Ovary (tissue), 10 donors: ENCODE measurements at places on chromosomes 16 and 17. TPM values are rescaled to one million over a fixed set of nuclear protein-coding genes. Genes with fewer than 3 reads are reported as not detected.

MYO15B gene
- total RNA-seq = 216 TPM

DNA sequence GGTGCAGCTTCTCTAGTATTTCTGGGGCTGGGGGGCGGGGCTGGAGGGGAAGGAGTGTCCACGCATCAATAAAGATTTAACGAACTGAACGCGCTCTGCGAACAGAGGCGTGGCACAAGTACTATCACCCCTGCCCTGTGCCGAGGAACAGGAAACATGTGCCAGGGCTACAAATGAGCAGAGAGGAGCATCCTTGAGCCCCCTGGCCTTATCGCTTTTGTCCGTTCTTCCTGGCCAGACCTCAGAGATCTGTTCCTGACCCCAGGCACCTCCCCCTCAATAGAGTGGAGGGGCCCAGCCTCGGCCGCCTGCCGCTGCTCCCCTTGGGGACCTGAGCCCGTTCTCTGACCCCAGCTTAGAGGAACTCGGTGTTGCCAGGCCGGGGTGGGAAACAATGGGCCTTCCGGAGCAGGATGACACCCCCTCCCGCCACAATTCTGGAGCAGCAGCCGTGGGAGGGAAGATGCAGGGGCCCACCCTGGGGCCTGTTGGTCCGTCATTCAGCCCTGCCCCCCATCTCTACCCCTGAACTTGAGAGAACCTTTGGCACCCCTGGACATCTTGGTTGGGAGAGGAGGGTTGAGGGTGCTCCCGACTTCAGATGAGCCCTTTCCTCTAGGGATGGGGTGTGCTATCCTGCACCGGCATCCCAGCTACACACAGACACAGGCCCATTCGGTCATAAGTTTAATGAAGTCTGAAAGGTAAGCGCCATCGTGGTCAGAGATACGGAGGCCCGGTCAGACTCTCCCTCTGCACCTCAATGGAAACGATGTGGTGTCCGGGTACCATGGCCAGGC lies 1.1 kb downstream of the NAA38 start:
- H3K27ac ChIP-seq = peak overlapping the region; percentile 85
- no peaks in the 10 kb centered on the region for H3K36me3 ChIP-seq
- peak; percentile 62 for DNase-seq

GRCh38 chr16:17602678-17603077 lies 131.9 kb upstream of the XYLT1 start:
- no peak overlapping the region for H3K4me3 ChIP-seq
- no peaks in the 10 kb centered on the region for H3K27me3 ChIP-seq
- H3K4me1 ChIP-seq = no peaks in the 10 kb centered on the region
- DNase-seq = no peak
- no peak overlapping the region for H3K27ac ChIP-seq

GRCh38 chr17:8176197-8176940 lies at the start of gene TMEM107:
TMEM107 (minus strand) TSS chr17:8176380; CDS start chr17:8176286, 94 bp downstream.
- DNase-seq = peak; percentile 85
- H3K27me3 ChIP-seq = no peaks in the 10 kb centered on the region
- peaks cover 6% of the 10 kb centered on the region for H3K4me1 ChIP-seq
- no peaks in the 10 kb centered on the region for H3K36me3 ChIP-seq
